ENCODE measurements at places on chromosomes 12 and 14.

- no peak for DNase-seq
These were observed 368.2 kb upstream of the ATP2B1 start for GRCh38 chr12:90076851-90077319.

GRCh38 chr14:73771848-73772638, 57.9 kb upstream of the PNMA1 start:
- DNase-seq: no peak

- DNase-seq: no peak
These were observed 106.7 kb downstream of the AEBP2 start for GRCh38 chr12:19546027-19546426.

- no peak for DNase-seq
These were observed 8.8 kb downstream of the WASHC3 start for GRCh38 chr12:102053062-102053349.

DNA sequence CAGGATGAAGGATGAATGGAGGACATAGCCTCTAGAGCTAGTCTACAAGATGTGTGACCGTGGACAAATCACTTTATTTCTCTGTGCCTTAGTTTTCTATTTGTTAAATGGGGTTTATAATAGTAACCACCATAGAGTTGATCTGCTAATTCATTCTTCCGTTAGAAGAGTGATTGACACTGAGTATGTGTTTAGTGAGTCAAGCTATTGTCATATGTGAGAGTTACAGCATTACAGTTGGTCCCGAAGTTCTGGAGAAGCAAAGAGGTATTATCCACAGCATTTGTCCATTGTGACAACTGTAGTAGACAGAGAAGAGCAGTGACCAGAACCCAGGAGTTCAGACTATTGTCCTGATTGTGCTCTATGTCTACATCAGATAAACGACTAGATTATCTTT, 14.1 kb downstream of the FAR2 start:
- DNase-seq: no peak

- DNase-seq: no peak
These were observed 7.3 kb downstream of the KRT79 start for GRCh38 chr12:52826611-52827498.

DNA sequence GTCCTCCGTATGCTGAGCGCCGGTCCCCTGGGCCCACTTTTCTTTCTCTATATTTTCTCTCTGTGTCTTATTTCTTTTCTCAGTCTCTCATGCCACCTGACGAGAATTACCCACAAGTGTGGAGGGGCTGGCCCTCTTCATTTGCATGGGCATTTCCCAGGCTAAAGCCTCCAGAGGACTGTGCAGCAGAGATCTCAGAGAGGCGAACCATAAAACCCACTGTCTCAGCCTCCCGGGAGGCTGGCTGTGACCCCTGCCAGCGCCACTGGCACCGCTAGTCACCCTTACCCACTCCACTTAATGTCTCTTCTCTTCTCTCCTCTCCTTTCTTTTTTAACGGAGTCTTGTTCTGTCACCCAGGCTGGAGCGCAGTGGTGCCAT, 7.1 kb upstream of the SERPINA9 start:
- DNase-seq: no peak

DNA sequence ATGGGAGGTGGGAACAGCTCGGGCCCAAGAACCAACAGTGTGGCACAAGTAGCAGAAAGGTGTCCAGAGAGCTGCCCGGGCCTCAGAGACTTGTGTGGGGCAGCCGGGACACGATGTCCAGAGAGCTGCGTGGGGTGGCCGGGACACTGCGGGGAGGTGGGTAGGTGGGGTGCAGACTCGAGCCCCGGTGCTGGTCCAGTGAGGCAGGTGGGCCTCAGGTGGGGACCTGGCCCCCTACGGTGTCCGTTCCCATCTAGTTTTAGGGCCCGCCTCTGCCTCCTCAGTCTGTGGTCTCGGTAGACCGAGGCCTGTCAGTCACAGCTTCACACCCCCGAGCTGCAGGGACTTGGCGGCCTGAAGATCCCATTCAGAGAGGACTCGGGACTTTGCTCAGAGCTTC, 6.3 kb upstream of the FBRSL1 start:
- DNase-seq: no peak

- DNase-seq: no peak
These were observed 54.0 kb downstream of the MIPOL1 start for GRCh38 chr14:37251775-37252174.

DNA sequence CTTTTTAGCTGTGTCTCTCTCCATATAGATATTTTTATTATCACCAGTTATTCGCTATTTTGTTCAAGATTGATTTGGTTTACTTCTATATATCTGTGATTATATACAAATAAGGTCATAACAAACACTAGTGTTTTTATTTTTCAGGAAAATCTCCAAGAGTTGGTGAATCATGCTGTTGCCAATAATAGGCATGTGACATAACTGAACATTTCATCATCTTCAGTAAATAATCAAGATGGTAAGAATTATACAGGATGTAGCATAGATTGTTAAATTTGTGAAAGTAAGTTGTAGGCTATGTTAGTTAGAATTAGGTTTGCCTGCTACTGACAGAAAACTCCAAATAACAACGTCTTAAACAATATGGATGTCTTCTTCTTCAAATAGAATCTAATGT, 240.9 kb upstream of the PDE3A start:
- DNase-seq: no peak

DNA sequence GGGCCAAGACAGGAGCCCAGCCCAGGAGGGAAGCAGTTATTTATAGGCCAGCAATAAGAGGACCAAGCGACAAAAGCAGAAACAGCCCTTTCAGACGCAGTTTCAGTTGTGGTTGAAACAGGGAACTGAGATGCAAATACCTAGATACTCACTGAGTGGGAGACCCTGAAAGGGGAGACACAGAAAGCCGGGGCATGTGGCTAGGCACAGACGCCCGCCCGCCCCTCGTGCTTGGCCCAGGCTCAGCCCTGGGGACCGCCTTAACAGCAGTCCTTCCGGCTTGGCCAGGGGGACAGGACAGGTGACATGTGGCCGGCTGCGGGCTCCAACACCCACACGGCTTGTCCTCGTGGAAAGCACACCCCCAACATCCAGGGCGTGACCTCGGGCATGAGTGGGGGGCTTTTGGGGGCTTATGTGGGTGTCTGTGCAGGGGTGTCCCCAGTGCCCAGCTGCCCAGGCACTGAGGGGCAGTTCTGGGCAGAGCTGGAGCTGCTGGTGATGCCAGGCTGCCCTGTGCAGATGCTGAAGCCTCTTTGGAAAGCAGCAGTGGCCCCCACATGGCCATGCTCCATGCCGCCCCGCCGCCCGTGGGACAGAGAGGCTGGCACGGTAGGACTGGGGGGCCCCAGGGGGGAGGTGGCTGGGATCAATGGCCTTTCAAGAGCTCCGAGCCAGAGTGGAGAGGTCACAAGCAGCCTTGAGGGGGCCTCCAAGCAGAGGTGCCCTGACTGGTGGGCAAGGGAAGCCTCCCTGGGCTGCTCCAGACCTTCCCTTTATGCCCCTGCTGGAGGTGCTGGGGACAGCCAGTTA, 2.1 kb downstream of the PLD4 start:
- no peak for DNase-seq

GRCh38 chr12:57904848-57905811, 36.2 kb upstream of the ATP23 start:
- DNase-seq: peak; percentile 72

DNA sequence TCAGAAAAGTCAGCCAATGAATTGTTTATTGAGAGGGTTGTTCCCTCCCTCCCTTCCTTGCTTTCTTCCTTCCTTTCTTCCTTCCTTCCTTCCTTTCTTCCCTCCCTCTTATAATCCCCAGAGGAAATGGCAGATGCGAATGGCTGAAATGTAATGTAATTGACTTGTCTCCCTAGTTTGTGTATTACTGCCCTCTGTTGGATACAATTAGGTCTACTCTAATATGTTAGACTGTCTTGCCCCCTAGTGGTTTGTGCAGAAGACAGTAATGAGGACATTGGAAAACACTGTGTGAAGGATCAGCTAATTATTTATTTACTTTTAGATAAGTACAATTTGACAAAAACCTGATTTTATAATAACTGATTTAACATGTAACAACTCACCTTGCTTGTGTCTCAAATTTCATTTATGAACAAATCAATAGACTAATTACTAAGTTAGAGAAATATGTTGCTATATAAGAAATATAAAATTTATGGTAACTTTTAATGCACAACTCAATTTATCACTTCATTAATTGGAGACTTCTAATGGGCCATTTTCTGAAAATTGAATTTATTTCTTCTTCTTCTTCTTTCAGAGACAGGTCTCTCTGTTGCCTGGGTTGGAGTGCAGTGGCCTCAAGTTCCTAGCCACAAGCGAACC, 229.8 kb upstream of the LRIG3 start:
- DNase-seq: no peak

- no peak for DNase-seq
These were observed 28.3 kb downstream of the NGB start for GRCh38 chr14:77242752-77243151.

DNA sequence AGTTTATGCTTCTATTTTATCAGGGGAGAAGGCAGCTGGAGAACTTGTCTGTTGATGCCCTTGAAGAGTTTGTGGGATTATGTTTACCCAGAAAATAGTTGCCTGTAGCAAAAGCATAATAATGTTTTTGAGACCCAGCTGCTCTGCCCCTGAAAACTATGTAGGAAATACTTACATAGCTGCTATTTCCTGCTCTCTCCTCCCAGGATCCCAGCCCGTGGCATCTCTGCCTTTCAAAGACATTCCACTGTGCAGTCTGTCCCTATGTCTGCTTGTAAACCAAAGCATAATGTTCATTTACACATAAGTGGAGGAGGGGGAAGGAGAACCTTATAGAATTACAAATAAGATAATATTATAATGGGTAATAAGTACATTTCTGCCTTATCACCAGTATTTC, 198.7 kb downstream of the SYT1 start:
- no peak for DNase-seq

DNA sequence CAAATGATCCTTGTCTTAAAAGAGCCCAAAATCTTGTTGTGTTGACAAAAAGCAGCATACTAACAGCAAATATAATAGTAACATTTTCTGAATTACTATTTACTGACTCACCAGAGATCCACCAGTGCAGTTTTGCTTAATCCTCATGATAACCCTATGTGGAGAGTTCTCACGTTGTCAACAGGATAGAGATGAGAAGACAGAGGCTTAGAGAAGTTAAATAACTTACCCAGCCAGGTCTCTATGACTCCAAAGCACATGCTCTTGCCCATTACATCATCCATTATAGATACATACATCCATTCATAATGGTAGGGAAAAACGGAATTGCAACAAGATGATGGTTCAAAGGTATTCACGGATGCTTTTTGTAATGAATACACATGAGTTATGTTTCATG, 111.9 kb downstream of the PAX9 start:
- no peak for DNase-seq

- DNase-seq: peak; percentile 36
These were observed 33.6 kb upstream of the HNF1A start for GRCh38 chr12:120944645-120945217.

- DNase-seq: no peak
These were observed 53.7 kb downstream of the SERPINA10 start for GRCh38 chr14:94239406-94239805.

DNA sequence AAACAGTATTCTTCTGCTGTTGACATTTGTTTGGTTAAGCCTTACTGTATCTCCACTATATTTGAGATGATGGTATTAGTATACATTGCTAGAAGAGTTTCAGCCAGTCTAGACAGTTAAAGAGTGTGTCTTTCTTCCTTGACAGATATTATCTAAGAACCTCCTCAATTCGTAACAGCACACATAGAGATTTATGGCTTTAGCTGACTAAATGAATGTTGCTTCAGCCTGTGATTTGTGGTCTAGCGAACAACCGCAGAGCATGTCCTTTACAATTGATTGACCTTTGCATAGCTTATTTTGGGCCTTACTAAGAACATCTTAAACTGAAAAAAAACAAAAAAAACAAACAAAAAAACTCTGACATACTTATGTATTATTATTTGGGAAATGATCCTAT, 122.2 kb downstream of the DAAM1 start:
- no peak for DNase-seq

DNA sequence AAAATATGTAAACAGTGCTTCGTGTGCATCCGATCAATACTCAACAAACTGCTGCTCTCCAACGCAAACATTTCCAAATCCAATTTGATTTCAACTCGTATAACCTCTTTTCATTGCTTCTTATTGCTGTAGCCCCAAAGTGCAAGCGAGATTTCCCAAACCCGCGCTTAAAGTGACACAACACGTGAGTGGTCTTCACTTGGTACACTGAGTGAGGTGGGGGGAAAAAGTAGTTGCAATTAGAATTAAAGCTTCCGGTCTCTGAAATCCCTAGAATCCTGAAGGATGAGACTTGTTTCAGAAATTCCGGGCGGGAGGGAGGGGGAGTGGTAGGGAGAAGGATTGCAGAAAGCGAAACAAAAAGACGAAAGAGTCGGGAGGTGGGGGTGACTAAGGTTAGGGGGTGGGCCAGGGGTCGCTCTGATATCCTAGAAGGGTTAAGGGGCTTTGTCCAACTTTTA, 387.5 kb downstream of the BCAT1 start:
- no peak for DNase-seq

GRCh38 chr12:83168751-83169150, 482.0 kb downstream of the TMTC2 start:
- DNase-seq: no peak

- no peak for DNase-seq
These were observed 10.6 kb upstream of the GAPDH start for GRCh38 chr12:6523708-6524107.

Measured in stimulated activated CD8-positive, alpha-beta memory T cell treated with anti-CD3 and anti-CD28 coated beads, Interleukin-4, amount 100 ng/mL, for 1 hour (primary cell).